ENCODE measurements at places on chromosomes 7 and 10. TPM values are rescaled to one million over a fixed set of nuclear protein-coding genes. Genes with fewer than 3 reads are reported as not detected.

NRCAM gene
- total RNA-seq: 116 TPM

CDH23 gene
- total RNA-seq: not detected

DNA sequence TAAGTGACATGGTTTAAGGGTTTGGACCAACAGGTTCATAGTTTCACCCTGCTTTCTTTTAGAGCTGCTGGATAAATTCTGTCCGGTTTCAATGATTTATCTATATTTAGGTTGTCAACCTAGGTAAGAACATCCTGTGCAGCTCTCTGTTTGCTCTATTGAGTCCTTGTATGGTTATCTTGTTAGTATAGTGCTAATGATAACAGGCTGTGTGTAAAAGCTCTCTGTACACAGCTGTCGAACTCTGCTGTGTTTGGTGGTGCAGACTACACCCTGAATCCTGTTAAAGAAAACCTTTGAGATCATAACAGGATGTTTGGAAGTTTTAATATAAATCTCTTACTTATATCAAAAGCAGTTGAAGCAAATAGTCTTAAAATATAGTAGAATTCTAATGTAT, 219.2 kb downstream of the SDK1 start:
- no peak for DNase-seq

- no peak for DNase-seq
Observed at GRCh38 chr10:58050575-58050974, 217.1 kb downstream of the IPMK start.

DNA sequence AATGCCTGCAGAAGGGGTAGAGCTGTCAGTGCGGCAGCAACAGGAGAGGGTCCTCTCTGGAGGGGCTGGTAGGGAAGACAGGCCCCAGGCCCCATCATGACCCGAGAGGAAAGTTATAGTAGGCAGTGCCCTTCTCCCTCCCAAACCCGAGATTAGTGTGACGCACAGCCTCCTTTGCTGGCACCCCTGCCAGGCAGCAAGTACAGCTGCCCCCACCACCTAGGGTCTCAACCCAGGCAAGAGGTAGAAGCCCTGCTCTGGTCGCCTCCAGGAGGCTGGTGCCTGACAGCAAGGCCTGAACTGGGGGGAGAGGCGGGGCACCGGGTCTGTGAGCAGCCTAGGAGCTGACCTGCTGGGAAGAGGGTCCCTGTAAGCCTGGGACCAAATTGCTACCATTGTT, 15.5 kb downstream of the LOXL4 start:
- no peak for DNase-seq
